ENCODE measurements at places on chromosomes 1 and 21. TPM values are rescaled to one million over a fixed set of nuclear protein-coding genes. Genes with fewer than 3 reads are reported as not detected.

Gene HLX
- 0.42 TPM for total RNA-seq

Gene UBASH3A
- total RNA-seq: not detected

Gene RAB25
- total RNA-seq: 206 TPM

Gene SYT14
- not detected for total RNA-seq

Gene FNDC5
- total RNA-seq: not detected

Gene C1QC
- total RNA-seq: not detected

Gene CD52
- total RNA-seq: not detected

Gene WNT9A
- total RNA-seq: 1.5 TPM

Gene CTNNBIP1
- total RNA-seq: 93.7 TPM

Gene HEYL
- total RNA-seq: not detected

Gene TCHH
- not detected for total RNA-seq

Gene AMY2A
- not detected for total RNA-seq

Gene SH2D2A
- total RNA-seq: 2.5 TPM

Gene GJA9
- total RNA-seq: not detected

Gene SYNC
- total RNA-seq: 6.7 TPM

Gene BRINP3
- total RNA-seq: not detected

Gene OR2M3
- not detected for total RNA-seq

Gene GBP3
- 25.5 TPM for total RNA-seq

Gene TCP10L
- total RNA-seq: not detected

Gene DCST1
- not detected for total RNA-seq

Gene KAZN
- total RNA-seq: 17.0 TPM

Gene RCSD1
- total RNA-seq: not detected

Gene KIF21B
- 0.56 TPM for total RNA-seq

Gene C1orf87
- not detected for total RNA-seq

Gene MPZ
- 2.2 TPM for total RNA-seq
